ENCODE measurements at places on chromosomes 3 and 15.

DNA sequence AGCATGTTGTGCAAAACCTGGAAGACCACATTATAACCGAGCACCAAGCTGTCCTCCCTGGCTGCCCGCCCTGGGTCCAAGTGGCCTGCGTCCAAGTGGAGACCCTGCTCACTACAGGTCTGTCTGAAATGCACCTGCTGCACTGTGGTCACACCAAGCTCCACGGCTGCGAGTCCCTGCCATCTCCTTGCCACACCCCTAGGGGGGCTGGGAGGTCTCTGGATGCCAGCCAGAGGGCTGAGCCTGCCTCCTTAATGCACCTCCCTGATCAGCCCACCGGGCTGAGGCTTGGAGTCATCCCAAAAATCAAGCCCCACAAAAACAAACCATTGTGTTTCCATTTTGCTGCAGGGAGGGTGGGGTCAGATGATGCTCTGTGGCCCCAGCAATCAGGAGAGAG lies 187.1 kb downstream of the MEGF11 start:
- DNase-seq: no peak

DNA sequence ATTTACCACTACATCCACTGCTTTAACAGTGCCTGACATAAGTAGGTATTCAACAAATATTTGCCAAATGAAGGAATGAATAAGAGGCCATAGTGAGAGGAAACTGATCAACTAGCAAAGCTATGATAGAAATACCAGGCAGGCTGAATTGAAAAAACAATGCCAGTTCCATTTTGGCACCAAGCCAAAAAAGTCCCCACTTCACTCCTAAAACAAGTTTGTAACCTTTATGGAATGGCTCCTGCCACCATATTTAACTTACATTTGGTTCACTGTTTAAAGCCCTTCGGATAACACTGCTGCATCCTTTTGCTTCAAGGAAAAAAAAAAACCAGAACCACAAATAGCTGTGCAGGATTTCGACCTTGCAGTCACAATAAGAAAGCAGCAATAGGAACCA lies 166.1 kb downstream of the FRMD5 start:
- no peak for DNase-seq

DNA sequence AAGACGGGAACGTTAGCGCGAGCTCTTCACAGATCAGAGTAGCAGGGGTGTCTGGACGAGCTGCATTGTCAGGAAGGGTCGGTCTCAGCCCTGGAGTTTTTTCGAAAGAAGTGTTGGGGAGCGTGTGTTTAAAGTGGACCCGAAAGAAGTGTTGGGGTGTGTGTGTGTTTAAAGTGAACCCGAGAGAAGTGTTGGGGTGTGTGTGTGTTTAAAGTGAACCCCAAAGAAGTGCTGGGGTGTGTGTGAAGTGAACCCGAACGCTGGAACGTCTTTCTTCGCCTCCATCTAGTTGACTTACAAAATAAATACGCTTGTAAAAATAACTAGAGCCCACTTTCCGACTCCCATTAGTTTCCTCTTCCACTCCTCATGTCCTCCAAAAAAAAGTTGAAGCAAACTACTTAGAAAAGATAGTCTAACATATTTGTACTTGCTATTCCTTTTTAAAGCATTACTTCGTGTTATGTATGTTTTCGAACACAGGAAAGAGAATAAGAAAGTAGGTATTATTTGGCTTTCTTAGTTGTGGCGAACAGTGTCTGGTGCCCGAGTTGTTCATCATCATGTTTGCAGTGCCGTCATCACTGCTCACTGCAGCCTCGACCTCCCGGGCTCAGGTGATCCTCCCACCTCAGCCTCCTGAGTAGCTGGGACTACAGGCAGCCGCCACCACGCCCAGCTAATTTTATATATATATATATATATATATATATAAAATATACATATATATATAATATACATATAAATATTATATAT lies 1.0 kb downstream of the LRCH3 start:
- DNase-seq: no peak

DNA sequence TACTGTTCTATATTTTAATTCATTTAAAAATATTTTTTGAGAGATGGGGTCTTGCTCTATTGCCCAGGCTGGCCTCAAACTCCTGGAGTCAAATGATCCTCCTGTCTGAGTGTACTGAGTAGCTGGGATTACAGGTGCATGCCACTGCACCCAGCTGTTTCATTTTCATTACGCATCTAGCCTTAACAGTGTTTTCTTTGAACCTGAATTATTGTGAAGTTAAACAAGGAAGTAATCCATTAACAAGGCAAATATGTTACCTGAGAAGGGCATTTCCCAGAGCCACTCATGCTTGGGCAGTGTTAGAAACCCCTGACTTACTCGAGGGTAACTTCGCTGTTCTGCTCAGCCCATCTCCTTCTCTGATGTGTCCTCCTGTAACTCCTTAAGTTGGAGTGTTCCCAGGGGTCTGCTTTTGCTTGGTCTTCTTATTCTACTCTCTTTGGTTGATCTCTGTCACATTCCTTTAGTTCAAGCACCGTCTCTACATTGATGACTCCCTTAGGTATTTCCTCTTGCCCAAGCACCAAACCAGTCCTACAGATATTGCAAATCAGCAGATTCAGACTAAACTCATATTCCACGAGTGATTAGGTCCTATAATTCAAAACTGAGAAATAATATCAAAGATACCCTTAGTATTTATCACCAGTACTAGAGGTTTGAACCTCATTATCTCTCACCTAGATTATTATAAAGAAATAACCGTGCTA lies 107.9 kb downstream of the STAC start:
- no peak for DNase-seq

DNA sequence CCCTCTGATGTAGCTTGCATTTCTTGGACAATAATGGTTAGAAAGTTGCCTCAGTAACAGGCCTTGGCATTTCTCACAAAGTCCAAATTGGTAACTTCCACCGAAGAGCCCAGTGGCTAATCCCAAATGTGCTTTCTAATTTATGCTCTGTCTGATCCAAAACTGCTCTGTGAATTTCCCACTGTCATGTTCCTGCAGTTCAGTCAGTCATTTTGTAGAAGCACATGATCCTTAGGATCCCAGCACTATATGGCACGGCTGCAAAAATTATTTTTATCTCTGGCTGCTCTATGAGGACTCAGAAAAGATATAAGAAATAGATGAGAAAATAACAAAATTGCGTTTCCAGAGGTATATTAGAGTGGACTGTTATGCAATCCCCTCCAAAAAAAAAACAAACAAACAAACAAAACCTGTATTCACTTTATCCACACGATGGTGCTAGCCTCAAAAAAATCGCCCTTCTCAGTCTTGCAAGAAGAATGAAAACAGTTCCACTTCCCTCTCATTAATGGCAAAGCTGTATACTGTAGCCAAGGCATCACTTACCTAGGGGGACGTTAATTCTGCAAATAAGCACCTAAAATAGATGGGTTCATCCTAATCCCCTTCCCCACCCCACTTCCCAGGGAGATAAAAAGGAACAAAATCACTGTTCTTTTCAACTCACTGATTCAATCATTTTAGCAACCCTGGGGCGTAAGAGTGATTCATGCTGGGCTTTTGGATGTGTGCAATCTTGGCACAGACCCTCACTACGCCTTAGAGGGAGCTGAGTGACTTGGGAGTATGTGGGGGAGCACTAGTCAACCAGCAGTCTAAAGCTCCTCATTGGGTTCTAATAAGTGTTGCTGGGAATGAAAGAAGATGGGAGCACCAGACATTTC lies 61.3 kb downstream of the TMCO5A start:
- no peak for DNase-seq

GRCh38 chr15:38129531-38130204 lies 123.0 kb upstream of the SPRED1 start:
- no peak for DNase-seq

GRCh38 chr3:185912512-185912911 lies 25.3 kb downstream of the TRA2B start:
- DNase-seq: no peak

- DNase-seq: no peak
Observed at GRCh38 chr3:144343343-144343742, 371.7 kb downstream of the DIPK2A start.

GRCh38 chr15:83498801-83499200 lies 51.7 kb downstream of the SH3GL3 start:
- DNase-seq: no peak

GRCh38 chr15:99097441-99098410 lies 7.2 kb upstream of the SYNM start:
- DNase-seq: no peak

- no peak for DNase-seq
Observed at GRCh38 chr15:43125100-43125661, 8.2 kb upstream of the TMEM62 start.

DNA sequence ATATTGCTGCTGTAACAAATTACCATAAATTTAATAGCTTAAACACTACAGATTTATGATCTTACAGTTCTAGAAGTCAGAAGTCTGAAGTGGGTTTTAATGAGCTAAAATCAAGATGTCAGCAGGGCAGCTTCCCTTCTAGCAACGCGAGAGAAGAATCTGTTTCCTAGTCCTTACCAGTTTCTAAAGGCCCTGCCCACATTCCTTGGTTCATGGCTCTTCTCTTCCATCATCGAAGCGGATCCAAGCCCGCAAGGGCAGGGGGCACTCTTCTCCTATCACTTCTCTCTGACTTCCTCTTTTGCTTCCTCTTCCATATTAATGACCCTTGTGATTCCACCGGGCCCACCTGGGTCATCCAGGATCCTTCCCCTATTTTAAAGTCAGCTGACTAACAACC lies 16.1 kb downstream of the MINDY4B start:
- DNase-seq: no peak

GRCh38 chr15:90191794-90192509 lies 9.2 kb upstream of the SEMA4B start:
- DNase-seq: no peak

GRCh38 chr3:197105786-197106185 lies 76.2 kb upstream of the MELTF start:
- no peak for DNase-seq

DNA sequence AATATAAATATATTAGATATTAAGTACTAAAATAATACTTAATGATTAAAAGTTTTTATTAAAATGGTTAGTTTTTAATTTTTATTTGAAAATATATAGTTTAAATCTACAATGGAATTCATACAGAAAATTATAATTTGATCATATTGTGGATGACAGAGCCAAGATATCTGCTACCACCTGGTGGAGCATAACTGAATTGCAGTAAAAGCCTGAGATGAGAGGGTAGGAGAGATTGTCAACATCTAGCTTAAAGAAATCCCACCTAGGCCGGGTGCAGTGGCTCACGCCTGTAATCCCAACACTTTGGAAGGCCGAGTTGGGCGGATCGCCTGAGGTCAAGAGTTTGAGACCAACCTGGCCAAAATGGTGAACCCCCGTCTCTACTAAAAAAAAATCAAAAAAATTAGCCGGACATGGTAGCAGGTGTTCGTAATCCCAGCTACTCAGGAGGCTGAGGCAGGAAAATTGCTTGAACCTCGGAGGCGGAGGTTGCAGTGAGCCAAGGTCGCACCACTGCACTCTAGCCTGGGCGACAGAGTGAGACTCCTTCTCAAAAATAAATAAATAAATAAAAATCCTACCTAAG lies 25.1 kb upstream of the CSTA start:
- DNase-seq: no peak

- no peak for DNase-seq
Observed at GRCh38 chr15:100665570-100665969, 63.2 kb downstream of the ASB7 start.

GRCh38 chr15:77057072-77057471 lies 13.8 kb downstream of the TSPAN3 start:
- no peak for DNase-seq

DNA sequence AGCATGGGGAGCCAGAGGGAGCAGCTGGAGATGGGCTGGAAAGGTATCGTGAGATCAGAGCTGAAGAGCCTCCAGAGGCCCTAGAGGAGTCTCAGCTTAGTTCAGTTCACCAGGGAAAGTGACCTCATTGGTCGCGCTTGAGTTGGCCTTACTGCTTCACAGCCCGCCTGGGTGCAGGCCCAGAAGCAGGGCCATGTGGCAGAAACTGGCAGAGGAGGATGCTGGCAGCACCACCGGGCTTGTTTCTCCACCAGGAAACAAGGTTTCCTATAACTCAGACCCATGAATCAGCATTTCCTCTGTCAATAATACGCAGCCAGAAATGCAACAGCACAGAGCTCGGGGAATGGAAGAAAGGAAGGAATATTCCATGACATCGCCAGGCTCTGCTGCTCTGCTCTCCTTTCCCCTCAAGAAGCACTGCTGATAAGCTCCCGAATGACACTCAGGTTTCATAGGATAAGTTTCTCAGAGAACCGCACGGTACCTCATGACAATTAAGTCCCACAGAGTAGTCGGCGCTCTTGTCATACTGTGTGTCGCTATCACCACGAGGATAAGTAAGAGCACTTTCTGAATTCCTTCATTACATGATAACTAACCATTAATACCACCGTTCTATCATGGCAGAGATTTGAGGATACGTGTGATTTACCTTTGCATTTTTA lies 147.1 kb upstream of the LPP start:
- DNase-seq: no peak

DNA sequence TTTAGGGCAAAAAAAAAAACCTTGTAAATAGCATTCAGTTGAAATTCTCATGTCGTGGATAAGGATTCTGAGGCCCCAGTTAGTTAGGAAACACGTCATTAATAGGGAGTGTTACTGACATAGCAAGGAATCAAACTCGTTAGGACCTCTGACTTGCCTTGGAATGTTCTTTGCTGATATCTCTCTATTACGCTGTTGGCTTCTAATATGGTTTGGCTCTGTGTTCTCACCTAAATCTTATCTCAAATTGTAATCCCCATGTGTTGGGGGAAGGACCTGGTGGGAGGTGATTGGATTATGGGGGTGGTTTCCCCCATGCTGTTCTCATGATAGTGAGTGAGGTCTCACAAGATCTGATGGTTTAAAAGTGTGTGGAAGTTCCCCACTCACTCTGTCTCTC lies 40.3 kb downstream of the CHL1 start:
- no peak for DNase-seq

- DNase-seq: no peak
Observed at GRCh38 chr3:86416334-86416733, 574.6 kb downstream of the VGLL3 start.

DNA sequence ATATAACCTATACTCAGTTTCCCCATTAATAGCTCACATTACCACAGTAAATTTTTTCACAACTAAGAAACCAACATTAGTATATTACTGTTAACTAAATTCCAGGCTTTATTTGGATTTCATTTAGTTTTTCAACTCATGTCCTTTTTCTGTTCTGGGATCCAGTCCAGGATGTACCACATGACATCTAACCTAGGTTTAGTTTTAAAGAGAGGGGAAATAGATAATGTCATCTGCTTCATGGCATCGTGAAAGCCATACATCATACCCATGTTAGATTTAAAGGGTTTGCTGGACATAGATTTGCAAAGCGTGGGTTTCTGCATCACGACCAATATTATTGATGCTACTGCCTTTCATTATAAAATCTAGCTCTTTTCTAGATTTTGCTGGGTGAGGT lies 33.2 kb upstream of the RPP14 start:
- no peak for DNase-seq

GRCh38 chr3:121821421-121822199 lies 13.2 kb downstream of the IQCB1 start:
- DNase-seq: no peak

DNA sequence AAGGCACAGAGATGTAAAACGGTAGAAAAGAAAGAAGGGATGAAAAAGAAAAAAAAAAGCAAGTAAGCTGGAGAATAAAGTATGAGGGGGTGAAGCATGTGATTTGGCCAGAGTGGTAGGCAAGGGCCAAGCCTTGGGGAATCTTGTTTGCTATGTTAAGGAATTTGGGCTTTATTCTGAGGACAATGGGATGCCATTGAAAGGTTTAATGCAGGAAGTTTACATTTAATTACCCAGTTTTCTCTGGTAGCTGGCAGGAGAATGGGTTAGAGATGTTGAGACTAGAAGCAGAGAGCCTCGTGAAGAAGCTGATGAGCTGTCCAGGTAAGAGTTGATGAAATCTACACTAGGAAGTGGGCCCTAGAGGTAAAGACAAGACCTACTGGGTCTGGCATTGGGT lies 455.9 kb downstream of the PDCD6IP start:
- DNase-seq: no peak

GRCh38 chr3:85835857-85836440 lies 877.2 kb downstream of the CADM2 start:
- no peak for DNase-seq

Measured in stimulated activated CD8-positive, alpha-beta memory T cell treated with anti-CD3 and anti-CD28 coated beads, Interleukin-7, amount 100 ng/mL, for 1 hour (primary cell).